ENCODE measurements at places on chromosomes 11 and 22.

- DNase-seq: no peak
These were observed 18.6 kb downstream of the LSP1 start for GRCh38 chr11:1871531-1871930.

GRCh38 chr11:118740892-118741291, 50.1 kb downstream of the DDX6 start:
- DNase-seq: no peak

- DNase-seq: no peak
These were observed 889.5 kb downstream of the JRKL start for GRCh38 chr11:97279341-97279740.

DNA sequence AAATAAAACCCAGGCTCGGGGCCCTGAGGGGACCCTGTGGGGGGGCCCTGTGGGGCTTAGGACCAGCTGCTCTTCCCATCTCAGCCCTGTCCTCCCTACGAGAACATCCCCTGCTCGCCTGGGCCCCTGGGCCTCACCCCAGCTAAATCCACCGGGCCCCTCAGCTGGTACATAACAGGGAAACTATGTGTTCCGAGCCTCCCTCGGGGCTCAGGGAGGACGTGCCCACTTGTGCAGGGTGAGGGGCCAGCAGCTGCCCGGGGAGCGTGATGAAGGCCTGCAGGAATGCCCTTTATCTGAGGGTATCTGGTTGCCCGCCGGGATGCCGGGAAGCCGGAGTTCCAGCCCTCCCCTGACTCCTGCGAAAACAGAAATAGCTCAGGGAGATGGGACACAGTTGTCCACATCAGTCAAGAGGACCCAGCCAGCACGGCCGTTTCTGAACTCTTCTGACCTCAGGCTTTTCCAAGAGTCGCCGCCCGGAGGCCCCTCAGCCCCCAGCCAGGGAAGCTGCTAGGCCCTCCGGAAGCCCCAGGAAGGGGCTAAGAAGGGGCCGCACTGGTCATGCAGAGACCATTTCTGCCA, 20.6 kb downstream of the MRPL23 start:
- no peak for DNase-seq

- DNase-seq: no peak
These were observed 3.5 kb downstream of the LRRC56 start for GRCh38 chr11:540583-541432.

Measured in stimulated activated CD8-positive, alpha-beta memory T cell treated with anti-CD3 and anti-CD28 coated beads, Interleukin-7, amount 100 ng/mL, for 1 hour (primary cell).